Aorta (tissue), 5 donors: ENCODE measurements at places on chromosomes 6 and 20. TPM values are rescaled to one million over a fixed set of nuclear protein-coding genes. Genes with fewer than 3 reads are reported as not detected.

- no peaks in the 10 kb centered on the region for H3K27me3 ChIP-seq
- H3K36me3 ChIP-seq, result no peaks in the 10 kb centered on the region
- no peak for DNase-seq
These were observed 140.0 kb downstream of the ARID1B start for GRCh38 chr6:156917213-156917612.

- H3K4me1 ChIP-seq, result no peaks in the 10 kb centered on the region
- H3K27ac ChIP-seq, result no peak overlapping the region
- H3K36me3 ChIP-seq, result no peaks in the 10 kb centered on the region
- no peak for DNase-seq
- no peaks in the 10 kb centered on the region for H3K27me3 ChIP-seq
These were observed 108.8 kb downstream of the FAM217A start for GRCh38 chr6:3970097-3970496.

GRCh38 chr6:147549531-147549930, 41.0 kb downstream of the SAMD5 start:
- H3K27me3 ChIP-seq, result no peaks in the 10 kb centered on the region
- H3K4me1 ChIP-seq, result no peaks in the 10 kb centered on the region
- H3K4me3 ChIP-seq, result no peak overlapping the region
- no peaks in the 10 kb centered on the region for H3K36me3 ChIP-seq
- H3K27ac ChIP-seq, result no peak overlapping the region

DNA sequence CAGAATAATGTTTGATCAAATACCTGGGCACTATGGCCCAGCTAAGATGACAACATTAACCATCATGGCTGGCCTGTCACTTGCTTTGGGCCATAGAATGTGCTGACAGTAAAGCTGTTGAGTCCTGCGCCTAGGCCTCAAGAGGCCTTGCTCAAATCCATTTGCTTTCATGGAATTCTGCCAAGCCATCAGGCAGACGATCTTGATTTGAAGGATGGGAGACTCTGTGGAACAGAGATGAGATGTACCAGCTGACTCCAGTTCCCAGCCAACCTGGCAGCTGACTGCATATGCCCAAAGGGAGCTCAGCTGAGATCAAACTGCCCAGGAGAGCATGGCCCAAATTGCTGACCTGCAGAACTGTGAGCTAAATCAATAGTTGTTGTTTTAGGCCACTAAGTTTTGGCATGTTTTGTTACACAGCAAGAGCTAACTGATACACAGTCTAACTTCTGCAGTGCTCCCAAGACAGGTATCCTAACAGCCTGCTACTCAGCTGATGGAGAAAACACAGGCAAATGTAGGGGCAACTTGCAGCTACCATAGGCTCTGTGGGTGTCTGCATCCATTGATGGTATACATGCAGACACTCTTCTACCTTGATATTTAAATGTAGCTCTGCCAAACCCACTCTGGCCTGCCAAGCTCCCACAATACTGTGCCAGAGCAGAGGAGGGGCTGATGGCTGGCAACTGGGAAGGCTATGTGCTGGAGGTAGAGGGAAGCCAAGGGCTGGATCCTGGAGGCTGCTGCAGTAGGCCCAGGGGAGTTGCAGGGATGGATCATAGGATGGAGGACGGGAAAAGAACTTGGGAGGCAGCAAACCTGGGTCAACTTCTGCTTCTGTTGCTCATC, 55.2 kb upstream of the RNF24 start:
- H3K4me1 ChIP-seq, result peaks cover 3% of the 10 kb centered on the region
- H3K36me3 ChIP-seq, result no peaks in the 10 kb centered on the region
- peak overlapping the region; percentile 98 for H3K27ac ChIP-seq
- no peak for DNase-seq

GRCh38 chr20:57590485-57591288, 29.5 kb downstream of the ZBP1 start:
- H3K27me3 ChIP-seq, result no peaks in the 10 kb centered on the region
- H3K4me1 ChIP-seq, result no peaks in the 10 kb centered on the region
- DNase-seq, result peak; percentile 39
- H3K27ac ChIP-seq, result no peak overlapping the region
- no peaks in the 10 kb centered on the region for H3K36me3 ChIP-seq
- H3K4me3 ChIP-seq, result no peak overlapping the region

The FAM83C gene
- total RNA-seq, result not detected

The RNF144B gene
- total RNA-seq, result 24.2 TPM

- no peaks in the 10 kb centered on the region for H3K27me3 ChIP-seq
- no peak overlapping the region for H3K4me3 ChIP-seq
- H3K36me3 ChIP-seq, result no peaks in the 10 kb centered on the region
- no peak overlapping the region for H3K27ac ChIP-seq
- no peak for DNase-seq
These were observed 34.7 kb downstream of the CPNE5 start for GRCh38 chr6:36804563-36804962.

DNA sequence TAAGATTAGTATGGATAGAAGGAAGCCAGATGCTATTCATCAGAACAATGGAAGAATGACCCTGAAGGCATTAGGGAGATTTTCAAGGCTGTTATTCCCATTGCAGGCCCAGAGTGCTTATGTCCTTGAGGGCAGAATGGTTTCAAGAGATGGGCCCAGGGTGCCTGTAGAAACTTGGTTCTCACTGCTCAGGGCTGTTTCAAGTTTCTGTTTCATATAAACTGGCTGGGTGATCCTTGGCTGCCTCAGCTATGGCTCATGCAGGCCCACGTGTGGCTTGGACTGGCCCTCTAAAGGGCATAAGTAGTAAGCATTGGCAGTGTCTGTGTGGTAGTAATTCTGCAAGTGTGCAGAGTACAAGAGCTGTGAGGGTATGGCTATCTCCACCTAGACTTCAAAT, 540.9 kb upstream of the MAN1A1 start:
- H3K27ac ChIP-seq, result no peak overlapping the region
- H3K27me3 ChIP-seq, result no peaks in the 10 kb centered on the region
- H3K4me1 ChIP-seq, result no peaks in the 10 kb centered on the region
- H3K4me3 ChIP-seq, result no peak overlapping the region
- no peaks in the 10 kb centered on the region for H3K36me3 ChIP-seq

- H3K27me3 ChIP-seq, result no peaks in the 10 kb centered on the region
- no peak for DNase-seq
- H3K4me1 ChIP-seq, result no peaks in the 10 kb centered on the region
- H3K4me3 ChIP-seq, result no peak overlapping the region
These were observed 31.9 kb upstream of the CDH4 start for GRCh38 chr20:61220131-61220530.

- no peaks in the 10 kb centered on the region for H3K27me3 ChIP-seq
- no peak overlapping the region for H3K4me3 ChIP-seq
- no peak overlapping the region for H3K27ac ChIP-seq
These were observed 7.8 kb upstream of the NCOA3 start for GRCh38 chr20:47493963-47494293.

The GTSF1L gene
- total RNA-seq, result not detected

DNA sequence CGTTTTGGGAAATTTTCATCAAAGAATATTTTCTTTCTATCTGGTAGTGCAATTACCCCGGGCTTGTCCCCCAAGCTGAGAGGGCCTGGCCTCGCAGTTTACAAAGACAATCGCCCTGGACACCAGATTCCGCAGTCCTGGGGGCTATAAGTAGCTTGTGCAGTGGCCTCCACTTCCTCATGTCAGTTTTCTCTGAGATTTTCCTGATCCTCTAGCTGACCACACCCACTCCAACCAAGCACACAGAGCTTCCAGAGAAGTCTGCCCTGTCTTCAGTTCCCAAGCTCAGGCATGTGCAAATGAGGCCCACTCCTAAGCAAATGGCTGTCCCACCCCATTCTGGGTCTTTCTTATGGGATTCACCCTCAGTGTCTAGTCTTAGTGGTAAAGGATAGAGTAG, 245.3 kb downstream of the MAFB start:
- no peak overlapping the region for H3K27ac ChIP-seq
- no peaks in the 10 kb centered on the region for H3K27me3 ChIP-seq
- DNase-seq, result no peak
- no peaks in the 10 kb centered on the region for H3K4me1 ChIP-seq
- H3K36me3 ChIP-seq, result no peaks in the 10 kb centered on the region
- no peak overlapping the region for H3K4me3 ChIP-seq

The LAMA4 gene
- total RNA-seq, result 71.4 TPM

- no peaks in the 10 kb centered on the region for H3K4me1 ChIP-seq
- no peak overlapping the region for H3K4me3 ChIP-seq
- no peak overlapping the region for H3K27ac ChIP-seq
- H3K36me3 ChIP-seq, result no peaks in the 10 kb centered on the region
- no peak for DNase-seq
These were observed 67.5 kb downstream of the MACROD2 start for GRCh38 chr20:14062786-14063185.

DNA sequence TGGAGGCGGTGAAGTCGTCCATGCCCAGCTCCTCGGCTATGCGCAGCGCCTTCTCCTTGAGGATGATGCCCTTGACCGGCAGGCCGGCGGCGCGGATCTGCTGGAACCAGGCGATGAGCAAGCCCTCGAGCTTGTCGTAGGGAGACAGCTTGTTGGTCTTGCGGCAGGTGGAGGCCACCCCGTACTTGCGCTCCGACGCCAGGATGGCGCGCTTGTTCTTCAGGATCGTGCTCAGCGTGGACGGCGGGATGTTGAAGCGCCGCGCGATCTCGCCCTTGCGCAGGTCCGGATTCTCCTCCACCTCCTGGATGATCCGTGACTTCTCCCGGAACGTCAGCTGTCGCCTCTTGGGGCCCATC, 435 bp downstream of the CENPB start:
- H3K27me3 ChIP-seq, result no peaks in the 10 kb centered on the region
- H3K36me3 ChIP-seq, result no peaks in the 10 kb centered on the region
- H3K4me1 ChIP-seq, result no peaks in the 10 kb centered on the region
- peak; percentile 87 for DNase-seq

DNA sequence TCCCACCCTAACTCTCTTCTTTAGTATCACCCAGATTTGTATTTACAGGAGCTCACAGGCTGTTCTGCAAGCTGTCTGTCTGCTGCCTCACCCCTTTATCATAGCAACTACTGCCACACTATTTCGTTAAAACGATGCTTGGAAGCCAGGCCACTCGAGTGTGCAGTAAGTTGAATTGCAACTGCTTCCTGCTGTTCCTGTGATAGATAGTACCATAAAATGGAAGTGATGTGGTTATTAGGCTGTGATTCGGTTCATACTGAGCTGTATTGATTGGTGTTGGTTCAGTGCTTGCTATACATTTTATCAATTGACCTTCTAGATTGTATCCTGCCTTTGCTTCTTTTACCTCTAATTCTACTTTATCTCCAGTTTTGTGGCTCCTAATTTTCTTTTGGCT, 325.4 kb downstream of the RNF144B start:
- no peaks in the 10 kb centered on the region for H3K4me1 ChIP-seq
- no peaks in the 10 kb centered on the region for H3K36me3 ChIP-seq
- no peaks in the 10 kb centered on the region for H3K27me3 ChIP-seq
- no peak for DNase-seq
- no peak overlapping the region for H3K27ac ChIP-seq
- H3K4me3 ChIP-seq, result no peak overlapping the region

GRCh38 chr6:139278190-139278589, 13.6 kb downstream of the TXLNB start:
- no peaks in the 10 kb centered on the region for H3K36me3 ChIP-seq
- peak overlapping the region; percentile 79 for H3K27ac ChIP-seq
- no peaks in the 10 kb centered on the region for H3K27me3 ChIP-seq

GRCh38 chr6:1076531-1077459, 235.1 kb upstream of the FOXQ1 start:
- no peak overlapping the region for H3K4me3 ChIP-seq

DNA sequence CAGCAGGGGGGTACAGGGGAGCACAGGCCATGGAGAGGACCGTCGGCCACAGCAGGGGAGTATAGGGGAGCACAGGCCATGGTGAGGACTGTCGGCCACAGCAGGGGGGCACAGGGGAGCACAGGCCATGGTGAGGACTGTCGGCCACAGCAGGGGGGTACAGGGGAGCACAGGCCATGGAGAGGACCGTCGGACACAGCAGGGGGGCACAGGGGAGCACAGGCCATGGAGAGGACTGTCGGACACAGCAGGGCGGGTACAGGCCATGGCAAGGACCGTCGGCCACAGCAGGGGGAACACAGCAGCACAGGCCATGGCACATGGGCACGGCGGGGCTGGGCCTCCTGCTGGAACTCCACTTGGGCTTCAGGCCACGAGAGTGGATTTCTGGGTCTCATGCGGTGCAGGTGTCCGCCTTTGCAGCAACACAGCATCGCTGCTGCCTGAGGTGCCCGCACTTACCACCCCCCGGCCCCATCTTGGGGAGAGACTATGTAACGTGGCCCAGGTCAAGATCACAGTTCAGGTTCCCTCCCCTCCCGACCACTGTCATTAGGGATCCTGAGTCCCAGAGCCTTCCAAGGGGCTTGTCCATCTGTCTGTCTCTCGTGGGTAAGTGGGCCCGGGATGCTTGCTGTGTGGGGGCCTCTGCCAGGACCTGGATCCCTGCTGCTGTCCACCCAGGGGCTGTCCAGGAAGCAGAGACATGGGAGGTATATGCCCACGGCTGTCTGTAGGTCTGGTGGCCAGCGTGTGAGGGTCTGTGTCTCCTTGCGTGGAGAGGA, 2.5 kb downstream of the NPBWR2 start:
- no peak overlapping the region for H3K27ac ChIP-seq
- H3K27me3 ChIP-seq, result no peaks in the 10 kb centered on the region
- H3K36me3 ChIP-seq, result no peaks in the 10 kb centered on the region
- no peaks in the 10 kb centered on the region for H3K4me1 ChIP-seq

The EEF1A2 gene
- 0.88 TPM for total RNA-seq

GRCh38 chr6:133610227-133610840, 278.6 kb upstream of the TCF21 start:
- DNase-seq, result no peak
- H3K36me3 ChIP-seq, result no peaks in the 10 kb centered on the region
- no peak overlapping the region for H3K4me3 ChIP-seq
- no peak overlapping the region for H3K27ac ChIP-seq
- no peaks in the 10 kb centered on the region for H3K27me3 ChIP-seq
- H3K4me1 ChIP-seq, result no peaks in the 10 kb centered on the region

GRCh38 chr6:110201151-110201884, 21.1 kb downstream of the CDC40 start:
- H3K4me1 ChIP-seq, result no peaks in the 10 kb centered on the region
- no peak for DNase-seq
- H3K27ac ChIP-seq, result no peak overlapping the region
- H3K27me3 ChIP-seq, result no peaks in the 10 kb centered on the region
- H3K36me3 ChIP-seq, result no peaks in the 10 kb centered on the region
- H3K4me3 ChIP-seq, result no peak overlapping the region

The TUBB2B gene
- 5.6 TPM for total RNA-seq

- DNase-seq, result no peak
- H3K27me3 ChIP-seq, result no peaks in the 10 kb centered on the region
- no peak overlapping the region for H3K27ac ChIP-seq
- H3K36me3 ChIP-seq, result no peaks in the 10 kb centered on the region
- H3K4me3 ChIP-seq, result no peak overlapping the region
- H3K4me1 ChIP-seq, result peaks cover 5% of the 10 kb centered on the region
These were observed 16.0 kb downstream of the HTR1B start for GRCh38 chr6:77447254-77447653.
